Mammary epithelial cell (primary cell): ENCODE measurements at places on chromosomes 16 and 17.

GRCh38 chr17:12731839-12732238, 57.5 kb upstream of the ARHGAP44 start:
- no peak for DNase-seq

GRCh38 chr17:78020717-78021108, 62.2 kb downstream of the TNRC6C start:
- DNase-seq: no peak

- no peak for DNase-seq
These were observed 317.2 kb downstream of the C16orf95 start for GRCh38 chr16:87000001-87000400.

DNA sequence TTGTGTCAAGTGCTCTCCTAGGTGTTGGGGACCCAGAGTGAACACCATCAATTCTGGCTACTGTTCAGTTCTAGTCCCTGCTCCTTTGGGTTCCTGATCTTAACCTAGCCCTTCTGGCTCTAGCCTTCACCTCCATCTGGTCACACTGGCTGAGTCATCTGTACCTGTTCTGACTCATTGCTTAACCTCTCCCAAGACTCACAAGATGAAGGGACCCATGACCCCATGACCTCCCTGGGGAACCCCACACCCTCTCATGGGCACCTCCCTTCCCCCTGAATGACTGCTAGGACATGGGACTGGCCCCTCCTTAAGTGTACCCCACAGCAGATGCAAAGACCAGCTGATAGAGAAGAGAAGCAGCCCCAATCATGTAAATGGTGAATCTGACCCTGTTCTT, 345.8 kb upstream of the CDH5 start:
- peak; percentile 63 for DNase-seq

GRCh38 chr17:9009096-9009495, 12.2 kb upstream of the NTN1 start:
- no peak for DNase-seq

DNA sequence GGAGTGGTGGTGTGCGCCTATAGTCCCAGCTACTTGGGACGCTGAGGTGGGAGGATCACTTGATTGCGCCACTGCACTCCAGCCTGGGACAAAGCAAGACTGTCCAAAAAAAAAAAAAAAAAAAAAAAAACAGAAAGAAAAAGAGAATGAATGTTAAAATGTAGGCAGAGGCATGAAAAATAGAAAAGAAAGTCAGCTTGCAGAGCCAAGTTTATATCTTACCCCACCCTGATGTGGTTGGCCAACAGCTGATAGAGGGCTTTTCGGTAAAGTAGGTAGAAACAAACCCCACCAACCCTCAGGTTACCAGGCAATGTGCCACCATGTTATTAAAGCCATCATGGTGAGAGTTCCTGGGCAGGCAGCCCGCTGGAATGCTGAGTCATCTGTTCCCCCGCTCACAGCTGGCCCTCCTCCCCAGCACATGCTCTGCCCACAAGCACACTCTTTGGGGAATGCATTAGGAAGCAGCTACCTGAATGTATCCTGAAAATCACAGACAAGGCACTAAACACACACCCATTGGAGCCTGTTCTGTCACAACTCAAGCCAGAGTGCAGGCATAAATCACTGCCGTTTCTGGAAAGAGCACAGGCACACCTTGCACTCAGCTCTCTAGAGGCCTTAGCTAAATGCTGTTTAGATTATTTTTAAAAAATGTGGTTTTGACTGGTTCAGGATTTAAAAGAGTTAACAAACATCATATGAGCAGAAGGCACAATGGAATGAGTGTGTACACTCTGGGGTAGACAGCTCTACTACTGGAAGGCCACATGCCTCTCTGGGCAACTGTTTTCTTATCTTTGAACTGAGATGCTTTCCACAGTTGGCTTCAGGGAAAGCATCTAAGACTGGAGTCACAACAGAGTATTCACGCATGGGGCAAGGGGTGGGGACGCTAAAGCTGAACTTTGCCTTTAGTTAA, 128.5 kb downstream of the PARN start:
- peak; percentile 98 for DNase-seq

DNA sequence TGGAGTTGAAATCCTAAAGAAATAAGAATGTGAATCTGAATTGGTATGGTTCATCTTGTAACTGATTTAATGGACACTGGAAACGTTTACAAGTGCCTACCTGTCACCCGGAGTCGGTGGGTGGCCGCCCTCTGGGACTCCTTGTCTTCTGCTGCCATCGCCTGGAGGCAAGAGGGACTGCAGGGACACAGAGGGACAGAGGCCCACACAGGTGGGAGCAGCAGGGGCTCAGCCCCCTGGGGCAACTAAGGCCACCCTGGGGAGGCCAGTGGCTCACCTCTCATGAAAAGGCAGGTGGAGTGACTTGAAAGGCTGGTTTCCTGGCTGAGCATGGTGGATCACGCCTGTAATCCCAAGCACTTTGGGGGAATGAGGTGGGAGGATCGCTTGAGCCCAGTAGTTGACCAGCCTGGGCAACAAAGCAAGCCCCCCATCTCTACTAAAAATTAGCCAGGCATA, 23.2 kb downstream of the TMEM92 start:
- DNase-seq: no peak

- DNase-seq: no peak
These were observed 272.2 kb downstream of the CDH8 start for GRCh38 chr16:61763991-61764390.

DNA sequence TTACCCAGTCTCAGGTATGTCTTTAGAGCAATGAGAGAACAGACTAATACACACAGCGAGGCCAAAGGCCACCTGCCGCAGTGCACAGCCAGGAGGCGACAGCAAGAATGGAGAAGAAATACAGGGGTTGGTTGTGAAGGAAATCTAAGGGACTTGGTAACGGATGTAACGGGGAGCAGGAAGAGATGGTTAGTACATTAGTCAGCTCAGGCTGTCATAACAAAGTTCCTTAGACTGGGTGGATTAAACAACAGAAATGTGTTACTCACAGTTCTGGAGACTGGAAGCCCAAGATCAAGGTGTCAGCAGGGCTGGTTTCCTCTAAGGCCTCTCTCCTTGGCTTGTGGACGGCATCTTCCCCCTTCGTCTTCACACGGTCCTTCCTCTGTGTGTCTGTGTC, 47.1 kb downstream of the TVP23C start:
- DNase-seq: peak; percentile 58

DNA sequence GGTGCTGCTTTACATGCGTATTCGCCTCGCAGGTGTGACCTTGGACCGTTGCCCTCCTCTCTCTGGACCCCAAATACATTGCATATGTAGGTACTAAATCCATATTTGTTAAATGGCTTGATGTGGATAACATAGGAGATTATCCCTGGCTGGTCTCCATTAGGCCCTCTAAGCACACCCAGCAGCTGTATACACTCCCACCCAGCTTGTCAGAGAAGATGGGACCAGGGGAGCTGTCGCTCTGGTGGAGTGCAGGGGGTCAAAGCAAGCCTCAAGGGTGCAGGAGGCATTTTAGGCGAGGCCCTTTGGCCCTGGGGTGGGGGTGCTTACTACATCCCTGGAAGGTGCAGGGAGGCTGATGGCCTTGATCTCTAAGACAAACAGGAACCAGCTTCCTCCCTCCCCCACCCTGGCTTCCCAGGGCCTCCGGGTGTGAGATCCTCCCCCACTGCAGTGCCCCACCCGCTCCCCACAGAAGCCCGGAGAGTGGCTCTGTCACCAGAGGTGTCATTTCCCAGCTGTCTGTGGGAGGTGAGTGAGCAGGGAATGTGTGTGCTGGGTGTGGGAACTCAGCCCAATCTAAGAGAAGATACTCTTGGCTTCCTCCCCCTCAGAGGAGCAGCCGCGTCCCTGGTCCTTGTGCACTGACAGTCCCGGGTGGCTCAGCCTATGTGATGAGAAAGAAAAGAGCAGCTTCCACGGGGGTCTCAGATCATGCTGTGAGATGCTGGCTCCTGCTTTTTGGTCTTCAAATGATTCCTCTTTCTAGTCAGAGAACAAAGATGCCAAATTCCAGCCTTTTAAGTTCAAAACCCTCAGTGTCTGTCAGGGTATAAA, 1.4 kb upstream of the VAMP2 start:
- no peak for DNase-seq

DNA sequence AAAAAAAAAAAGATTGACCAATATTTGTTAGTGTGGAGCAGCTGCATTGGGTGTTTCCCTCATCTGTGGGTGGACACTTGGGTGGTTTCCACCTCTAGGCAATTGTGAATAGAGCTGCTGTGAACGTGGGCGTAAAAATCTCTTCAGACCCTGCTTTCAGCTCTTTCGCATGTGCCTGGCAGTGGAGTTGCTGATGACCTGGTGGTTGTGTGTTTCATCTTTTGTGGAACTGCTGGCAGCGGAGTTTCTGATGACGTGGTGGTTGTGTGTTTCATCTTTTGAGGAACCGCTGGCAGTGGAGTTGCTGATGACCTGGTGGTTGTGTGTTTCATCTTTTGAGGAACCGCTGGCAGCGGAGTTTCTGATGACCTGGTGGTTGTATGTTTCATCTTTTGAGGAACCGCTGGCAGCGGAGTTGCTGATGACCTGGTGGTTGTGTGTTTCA, 21.4 kb downstream of the ZC3H18 start:
- DNase-seq: no peak
